ENCODE measurements at places on chromosomes 2 and 18.

DNA sequence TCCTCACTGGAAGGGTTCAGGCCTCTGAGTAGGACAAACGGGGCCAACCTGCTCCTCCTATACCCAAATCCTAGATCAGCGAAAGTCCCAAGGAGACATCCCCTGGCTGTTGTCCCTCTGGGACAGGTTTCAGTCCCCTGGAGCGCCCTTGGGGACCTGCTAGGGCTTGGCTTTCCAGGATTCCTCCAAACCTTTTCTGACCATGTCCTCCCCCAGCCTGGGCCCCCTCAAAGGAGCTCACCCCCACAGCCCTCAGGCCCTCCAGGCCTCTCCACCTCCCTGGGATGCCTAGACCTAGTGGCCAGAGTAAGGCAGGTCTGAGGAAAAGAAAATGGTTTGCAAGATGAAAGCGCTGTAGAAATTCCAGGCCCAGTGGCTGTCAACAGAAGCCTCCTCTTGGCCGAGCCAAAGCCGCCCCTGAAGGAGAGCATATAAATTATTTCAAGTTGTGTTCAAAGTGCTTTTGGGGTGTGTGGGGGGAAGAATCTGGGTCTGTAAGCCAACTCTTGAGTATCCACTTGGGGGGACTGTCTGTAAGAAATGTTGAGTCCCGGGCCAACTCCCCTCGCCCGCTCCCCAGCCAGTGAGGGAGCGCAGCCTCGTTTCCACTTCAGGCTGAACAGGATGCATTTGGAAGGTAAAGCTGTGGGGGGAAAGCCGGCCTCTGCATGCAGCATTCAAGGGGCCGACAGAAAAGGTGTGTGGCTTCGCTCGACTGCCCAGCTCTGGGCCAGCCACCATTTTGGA is 158.6 kb downstream of the DYSF start:
- DNase-seq: no peak
- H3K36me3 ChIP-seq: no peaks in the 10 kb centered on the region
- H3K27ac ChIP-seq: no peak overlapping the region
- no peaks in the 10 kb centered on the region for H3K27me3 ChIP-seq
- H3K4me3 ChIP-seq: no peak overlapping the region

- no peak overlapping the region for H3K4me3 ChIP-seq
- no peaks in the 10 kb centered on the region for H3K4me1 ChIP-seq
- peaks cover 27% of the 10 kb centered on the region for H3K36me3 ChIP-seq
- H3K27me3 ChIP-seq: no peaks in the 10 kb centered on the region
Measured at GRCh38 chr18:74524097-74524496, 10.2 kb upstream of the CNDP1 start.

DNA sequence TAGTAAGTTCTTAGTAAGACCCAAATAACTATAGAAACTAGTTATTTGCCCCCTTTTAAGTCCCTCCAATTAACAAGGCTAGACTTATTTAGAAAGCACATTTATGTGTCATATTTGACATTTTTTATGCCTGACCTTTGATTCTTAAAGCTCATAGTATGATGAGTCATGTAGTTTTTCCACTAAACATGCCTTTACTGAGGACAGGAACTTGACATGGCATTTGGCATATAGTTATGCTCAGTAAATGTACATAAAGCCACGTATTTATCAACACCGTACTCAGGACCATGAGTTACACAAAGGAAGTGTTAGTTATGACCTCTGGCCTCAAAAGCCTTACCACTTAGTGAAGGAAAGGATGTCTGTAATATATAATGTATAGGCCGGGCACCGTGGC is 78.9 kb downstream of the GNAL start:
- H3K27ac ChIP-seq: no peak overlapping the region
- no peaks in the 10 kb centered on the region for H3K36me3 ChIP-seq
- no peaks in the 10 kb centered on the region for H3K4me1 ChIP-seq
- no peak overlapping the region for H3K4me3 ChIP-seq
- no peaks in the 10 kb centered on the region for H3K27me3 ChIP-seq

GRCh38 chr2:137178951-137179377 is 413.6 kb downstream of the THSD7B start:
- H3K27ac ChIP-seq: no peak overlapping the region
- no peak for DNase-seq
- no peaks in the 10 kb centered on the region for H3K36me3 ChIP-seq
- no peaks in the 10 kb centered on the region for H3K27me3 ChIP-seq
- no peak overlapping the region for H3K4me3 ChIP-seq

DNA sequence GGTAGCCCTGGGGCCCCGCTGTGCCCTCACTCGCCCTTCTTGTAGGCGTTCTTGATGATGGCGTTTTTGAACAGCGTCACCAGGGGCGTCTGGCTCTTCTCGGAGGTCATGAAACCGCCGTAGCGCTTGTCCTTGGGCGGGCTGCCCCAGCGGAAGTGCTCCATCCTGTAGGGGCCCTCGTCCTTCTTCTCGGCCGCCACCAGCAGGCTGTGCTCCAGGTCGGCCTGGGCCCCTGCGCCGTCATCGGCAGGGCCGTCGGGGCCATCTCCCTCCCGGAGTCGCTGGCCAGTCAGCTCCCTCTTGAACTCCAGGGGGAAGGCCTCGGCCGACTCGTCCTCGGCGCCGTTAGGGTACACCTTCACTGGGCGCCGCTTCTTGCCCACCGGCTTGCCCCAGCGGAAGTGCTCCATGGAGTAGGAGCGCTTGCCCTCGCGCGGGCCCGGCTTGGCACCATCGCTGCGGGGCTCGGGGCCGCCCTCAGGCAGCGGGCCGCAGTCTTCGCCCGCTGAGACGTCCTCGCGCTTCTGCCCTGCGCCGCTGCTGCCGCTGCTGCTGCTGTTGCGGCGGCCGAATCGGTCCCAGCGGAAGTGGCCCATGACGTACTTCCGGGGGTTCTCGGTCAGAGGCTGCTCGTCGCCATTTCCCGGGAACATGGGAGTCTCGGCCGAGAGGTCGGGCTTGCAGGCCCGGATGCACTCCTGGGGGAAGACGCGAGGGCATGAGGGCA is 7.2 kb downstream of the POMC start:
- no peaks in the 10 kb centered on the region for H3K4me1 ChIP-seq
- DNase-seq: peak; percentile 35
- H3K27ac ChIP-seq: peak overlapping the region; percentile 33

DNA sequence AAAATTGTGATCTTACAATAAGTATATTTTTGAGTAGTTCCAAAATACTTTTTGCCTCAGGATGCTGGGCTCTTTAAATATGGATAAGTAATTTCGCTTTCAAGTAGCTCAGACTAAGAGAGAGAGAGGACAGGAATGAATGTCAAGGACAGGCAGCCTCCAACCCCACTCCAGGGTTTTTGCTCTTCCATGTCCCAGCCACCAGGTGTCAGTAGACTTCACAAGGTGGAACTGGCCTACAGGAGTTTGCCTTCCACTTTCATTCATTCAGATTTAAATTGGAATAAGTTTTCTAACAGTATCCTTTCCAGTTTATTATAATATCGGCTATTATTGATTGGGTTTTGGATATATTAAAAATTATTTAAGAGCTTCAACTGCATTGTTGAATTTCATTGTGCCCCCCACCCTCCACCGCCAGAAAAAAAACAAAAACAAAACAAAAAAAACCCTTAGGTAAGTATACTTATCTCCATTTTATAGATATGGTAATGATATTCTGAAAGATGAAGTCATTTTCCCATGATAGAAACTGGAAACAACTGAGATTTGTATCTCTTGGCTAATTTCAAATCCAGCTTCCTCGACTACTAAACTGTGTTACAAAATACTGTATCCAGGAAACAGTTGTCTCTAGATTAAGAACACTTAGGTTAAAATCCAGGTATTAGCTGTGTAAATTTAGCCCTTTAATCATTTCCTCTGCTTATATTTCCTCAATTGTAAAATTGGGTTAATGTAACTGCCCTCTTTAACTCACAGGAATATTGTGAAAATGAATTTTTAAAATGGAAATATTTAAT is 793.1 kb downstream of the ERBB4 start:
- H3K4me3 ChIP-seq: no peak overlapping the region
- DNase-seq: no peak
- no peaks in the 10 kb centered on the region for H3K27me3 ChIP-seq
- no peak overlapping the region for H3K27ac ChIP-seq
- no peaks in the 10 kb centered on the region for H3K4me1 ChIP-seq

DNA sequence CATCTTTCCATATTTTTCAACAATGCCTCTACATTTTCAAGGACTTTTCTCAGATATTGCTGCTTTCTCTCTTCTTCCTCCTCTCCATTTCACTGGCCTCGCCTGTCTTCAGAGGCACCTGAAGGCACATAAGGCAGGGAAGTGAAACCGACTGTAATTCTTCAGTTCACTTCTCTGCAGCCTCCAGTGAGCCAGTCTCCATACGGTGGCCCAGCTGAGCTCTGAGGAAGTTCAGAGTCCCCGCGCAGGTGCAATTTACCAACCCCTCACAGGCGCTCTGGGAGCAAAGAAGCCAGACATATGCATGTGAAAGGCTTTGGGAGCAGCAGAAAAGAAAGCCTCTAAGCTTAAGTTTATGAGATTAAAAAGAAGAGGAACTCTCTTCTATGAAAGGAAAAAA is 12.4 kb downstream of the KLHL14 start:
- H3K27ac ChIP-seq: no peak overlapping the region
- DNase-seq: no peak
- H3K27me3 ChIP-seq: no peaks in the 10 kb centered on the region
- no peaks in the 10 kb centered on the region for H3K36me3 ChIP-seq

GRCh38 chr18:13530879-13531387 is 195.4 kb downstream of the FAM210A start:
- H3K27ac ChIP-seq: no peak overlapping the region
- no peaks in the 10 kb centered on the region for H3K27me3 ChIP-seq
- H3K4me1 ChIP-seq: no peaks in the 10 kb centered on the region
- peaks cover 2% of the 10 kb centered on the region for H3K36me3 ChIP-seq

DNA sequence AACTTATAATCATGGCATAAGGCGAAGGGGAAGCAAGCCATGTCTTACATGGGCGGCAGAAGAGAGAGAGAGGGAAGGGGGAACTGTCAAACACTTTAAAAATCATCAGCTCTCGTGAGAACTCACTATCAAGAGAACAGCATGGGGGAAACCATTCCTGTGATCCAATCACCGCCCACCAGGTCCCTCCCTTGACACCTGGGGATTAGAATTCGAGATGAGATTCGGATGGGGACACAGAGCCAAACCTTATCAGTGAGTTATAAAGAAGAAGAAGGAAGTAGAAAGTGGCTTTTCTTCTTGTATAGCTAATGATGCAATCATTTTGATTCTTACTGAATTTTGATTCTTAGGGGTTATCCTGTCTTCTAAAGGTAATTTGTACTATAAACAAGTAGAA is 51.4 kb downstream of the SMCHD1 start:
- DNase-seq: no peak
- peaks cover 92% of the 10 kb centered on the region for H3K36me3 ChIP-seq
- H3K4me1 ChIP-seq: no peaks in the 10 kb centered on the region

- no peak overlapping the region for H3K4me3 ChIP-seq
- no peaks in the 10 kb centered on the region for H3K36me3 ChIP-seq
- H3K4me1 ChIP-seq: no peaks in the 10 kb centered on the region
- no peak overlapping the region for H3K27ac ChIP-seq
- no peaks in the 10 kb centered on the region for H3K27me3 ChIP-seq
Measured at GRCh38 chr2:142863485-142863961, 13.9 kb upstream of the KYNU start.

Data from effector memory CD4-positive, alpha-beta T cell (primary cell).